EH (cell line): ENCODE measurements at places on chromosomes 5 and 9.

GRCh38 chr5:102802708-102803458 is 47.8 kb downstream of the PAM start:
- no peak for DNase-seq

- peak; percentile 76 for DNase-seq
Measured at GRCh38 chr5:169934990-169935389, 45.3 kb downstream of the INSYN2B start.

- no peak for DNase-seq
Measured at GRCh38 chr5:85357309-85357708, 972.6 kb upstream of the EDIL3 start.

DNA sequence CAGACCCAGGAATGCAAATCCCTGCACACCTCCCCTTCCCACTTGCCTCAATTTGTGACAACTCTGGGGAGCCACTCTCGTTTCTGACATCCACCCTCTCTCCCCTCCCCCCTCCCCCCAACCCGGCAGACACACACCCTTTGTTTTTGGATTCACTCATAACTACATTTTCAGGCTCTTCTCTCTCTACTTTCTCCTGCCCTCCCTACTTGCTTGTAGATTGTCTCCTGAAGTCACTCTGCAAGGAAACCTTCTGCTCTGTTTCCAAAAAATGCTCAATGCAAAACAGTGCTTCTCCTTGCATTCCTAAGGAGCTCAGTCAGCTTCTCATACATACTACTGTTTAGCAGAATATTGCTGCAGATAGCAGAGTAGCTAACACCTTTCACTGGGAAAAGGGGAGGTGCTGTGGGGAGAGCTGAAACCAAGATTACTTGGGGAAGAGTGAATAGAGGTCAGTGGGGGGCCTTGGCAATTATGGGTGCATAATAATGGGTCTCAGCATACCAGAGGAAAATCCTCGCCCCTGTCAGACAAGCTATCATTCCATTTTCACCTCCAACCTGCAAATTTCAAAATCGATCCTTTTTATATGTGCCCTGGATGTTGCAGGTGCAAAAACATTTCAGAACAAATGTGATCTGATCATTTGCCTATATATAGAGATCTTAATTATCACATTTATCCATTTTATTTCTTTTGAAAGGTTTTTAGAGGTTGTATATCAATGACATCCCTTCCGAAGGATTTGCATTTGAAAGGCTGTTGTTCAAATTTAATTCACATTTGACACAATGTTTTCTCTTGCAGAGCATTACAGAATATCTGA is 1860.7 kb upstream of the WWC1 start:
- DNase-seq = no peak

DNA sequence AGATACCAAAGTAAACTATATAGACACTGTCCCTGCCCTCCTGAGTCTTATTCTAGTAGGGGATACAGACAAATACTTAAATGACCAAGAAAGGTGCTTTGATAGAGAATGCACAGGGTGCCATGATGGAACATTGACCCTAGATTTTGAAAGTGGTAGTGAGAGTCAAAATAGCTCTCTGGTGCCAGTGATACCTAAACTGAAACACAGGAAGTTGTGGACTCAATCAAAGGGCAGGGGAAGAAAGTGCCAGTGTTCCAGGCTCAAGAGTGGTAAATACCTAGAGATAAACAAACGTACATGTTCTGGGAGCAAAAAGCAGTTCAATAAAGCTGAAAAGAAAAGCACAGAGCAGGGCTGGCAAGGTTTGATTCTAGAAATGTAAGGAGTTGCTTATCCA is 267.6 kb downstream of the ISL1 start:
- no peak for DNase-seq

GRCh38 chr5:149162401-149163084 is 21.2 kb downstream of the ABLIM3 start:
- no peak for DNase-seq

GRCh38 chr5:178730940-178731265 is 444 bp upstream of the ZNF354A start:
- no peak for DNase-seq

DNA sequence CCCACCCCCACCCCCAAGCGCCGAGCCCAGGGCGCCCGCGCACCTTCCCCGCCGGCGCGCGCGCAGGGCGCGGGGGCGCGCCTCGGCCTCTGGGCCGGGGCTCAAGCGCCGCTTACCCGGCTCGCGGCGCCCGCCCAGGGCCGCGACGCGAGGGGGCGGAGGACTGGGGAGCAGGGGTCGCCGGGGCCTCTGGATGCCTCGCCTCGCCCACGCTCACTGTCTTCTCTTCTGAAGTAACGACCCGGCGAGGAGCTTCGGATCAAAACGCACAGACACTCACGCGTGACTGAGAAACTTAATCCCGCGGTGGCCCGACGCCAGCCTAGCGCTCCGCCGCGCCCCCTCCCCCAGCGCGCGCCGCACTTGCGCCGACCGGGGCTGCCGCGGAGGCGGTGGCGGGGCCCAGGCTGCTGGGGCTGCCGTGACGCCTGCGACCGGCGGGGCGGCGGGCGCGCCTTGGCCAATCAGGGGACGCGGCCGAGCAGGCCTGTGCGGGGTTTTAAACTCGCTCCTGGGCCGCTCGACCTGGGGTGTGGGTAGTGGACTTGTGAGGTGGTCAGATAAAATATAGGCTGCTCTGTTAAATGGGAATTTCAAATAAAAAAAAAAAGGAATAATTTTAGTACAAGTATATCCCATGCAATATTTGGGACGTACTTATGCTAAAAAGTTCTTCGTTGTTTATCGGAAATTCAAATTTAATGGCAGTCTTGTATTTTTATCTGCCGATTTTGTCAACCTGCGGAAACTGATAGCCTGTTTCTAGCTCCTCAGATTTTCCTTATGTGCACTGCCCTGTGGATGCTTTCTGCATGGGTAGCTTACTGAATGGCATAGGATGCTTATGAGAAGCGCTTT is at the start of gene MPDZ:
TSS of gene MPDZ (minus strand) at position 409 of the 858 bp plus-strand sequence. CDS start 29,377 bp downstream, outside the sequence.
- DNase-seq = peak; percentile 71

- no peak for DNase-seq
Measured at GRCh38 chr5:150310246-150310645, 7.5 kb upstream of the ARSI start.

GRCh38 chr9:120890320-120891244 is 13.6 kb upstream of the PHF19 start:
- DNase-seq = peak; percentile 30

DNA sequence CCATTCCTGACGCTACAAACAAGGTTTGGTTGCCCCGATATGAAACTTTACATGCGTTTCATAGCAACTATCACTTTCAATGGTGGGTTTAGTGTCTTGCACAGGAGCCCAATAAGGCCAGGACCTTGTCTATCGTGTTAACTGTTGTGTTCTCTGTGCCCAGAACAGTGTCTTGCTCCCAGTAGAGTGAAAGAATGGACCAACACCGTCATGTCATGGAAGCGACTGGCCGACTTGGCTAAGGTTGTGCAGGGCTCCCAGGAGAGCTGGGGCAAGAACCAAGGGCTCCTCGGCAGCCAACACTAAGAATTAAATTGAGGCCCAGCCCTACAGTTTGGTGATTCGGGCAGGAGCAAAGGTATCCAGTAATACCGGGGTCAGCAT is 498 bp upstream of the ARHGEF37 start:
- DNase-seq = no peak

GRCh38 chr5:178515776-178516503 is 74.3 kb downstream of the COL23A1 start:
- no peak for DNase-seq

- DNase-seq = no peak
Measured at GRCh38 chr5:130077007-130077406, 172.7 kb downstream of the CHSY3 start.

DNA sequence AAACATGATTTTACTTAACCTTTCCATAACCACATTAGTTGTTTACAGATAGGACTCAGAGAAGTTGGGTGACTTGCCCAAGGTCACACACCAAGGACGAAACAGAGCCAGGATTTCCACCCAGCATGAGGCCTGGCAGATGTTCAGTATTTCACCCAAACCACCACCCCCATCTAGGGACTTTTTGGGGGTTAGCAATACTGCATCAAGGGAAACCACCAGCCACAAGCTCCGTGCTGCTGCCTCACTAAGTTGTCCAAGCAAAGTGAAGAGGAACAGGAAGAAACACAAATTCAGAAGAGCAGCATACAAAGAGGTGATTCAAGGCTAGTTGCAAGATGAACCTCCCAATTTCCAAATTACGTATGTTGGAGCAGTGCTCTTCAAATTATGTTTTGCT is 219.6 kb upstream of the RORB start:
- DNase-seq = no peak

- DNase-seq = peak; percentile 99
Measured at GRCh38 chr9:81389569-81389993, 299.8 kb downstream of the TLE1 start.

DNA sequence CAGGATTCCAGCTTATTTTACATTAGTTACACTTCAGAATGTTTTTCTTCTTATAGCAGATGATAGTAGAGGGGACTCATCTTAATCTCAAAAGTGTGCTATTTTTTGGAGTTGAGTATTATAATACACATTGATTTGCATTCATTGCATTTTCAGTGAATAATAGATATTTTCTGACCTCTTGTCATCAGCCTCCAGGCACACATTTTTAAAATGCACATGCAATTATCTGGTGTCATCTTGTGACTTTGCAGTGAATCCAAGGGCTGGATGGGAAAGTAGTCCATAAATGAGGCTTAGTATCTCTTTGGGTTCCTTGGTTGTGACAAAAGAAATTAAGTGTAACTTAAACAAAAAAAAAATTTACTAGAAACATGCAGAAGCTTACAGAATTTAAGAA is 28.1 kb upstream of the POU4F3 start:
- DNase-seq = no peak

GRCh38 chr9:103444176-103444575 is 449.0 kb downstream of the CYLC2 start:
- DNase-seq = no peak

- DNase-seq = peak; percentile 89
Measured at GRCh38 chr9:7185612-7186011, 427.8 kb downstream of the KDM4C start.

- no peak for DNase-seq
Measured at GRCh38 chr9:99592834-99593574, 228.7 kb upstream of the NR4A3 start.

GRCh38 chr5:122997294-122997693 is 39.2 kb downstream of the PPIC start:
- no peak for DNase-seq
